ENCODE measurements at places on chromosomes 6 and 20.
A peak's percentile ranks its signal among the peaks of the same experiment; 100 is the strongest.

DNA sequence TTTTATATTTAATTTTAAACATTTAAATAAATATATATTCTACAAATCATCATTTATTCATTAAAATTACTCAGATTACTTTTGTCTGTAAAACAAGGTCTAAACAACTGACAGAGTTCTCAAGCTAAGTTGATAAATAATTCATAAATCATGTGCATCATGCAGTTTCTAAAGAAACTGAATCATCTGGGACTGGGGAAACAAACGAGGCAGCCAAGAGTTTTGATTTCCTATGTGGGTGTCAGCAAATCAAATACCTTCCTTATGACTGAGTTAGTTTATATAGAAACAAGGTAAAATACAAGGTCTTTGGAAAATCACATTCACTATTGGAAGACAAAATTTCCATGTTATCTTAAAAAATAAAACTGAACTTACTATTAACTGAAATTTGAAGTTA lies 149.9 kb upstream of the BEND6 start:
- DNase-seq, result no peak
- H3K27me3 ChIP-seq, result no peaks in the 10 kb centered on the region
- H3K27ac ChIP-seq, result no peak overlapping the region
- no peak overlapping the region for H3K4me3 ChIP-seq
- peaks cover 55% of the 10 kb centered on the region for H3K4me1 ChIP-seq

- H3K4me1 ChIP-seq, result no peaks in the 10 kb centered on the region
- H3K27me3 ChIP-seq, result peaks cover 14% of the 10 kb centered on the region
- no peak overlapping the region for H3K27ac ChIP-seq
- H3K4me3 ChIP-seq, result no peak overlapping the region
Measured at GRCh38 chr20:40579701-40580100, 109.3 kb downstream of the MAFB start.

- H3K36me3 ChIP-seq, result no peaks in the 10 kb centered on the region
- peaks cover 23% of the 10 kb centered on the region for H3K4me1 ChIP-seq
- no peaks in the 10 kb centered on the region for H3K27me3 ChIP-seq
- no peak for DNase-seq
Measured at GRCh38 chr6:163776196-163776905, 361.8 kb downstream of the QKI start.

DNA sequence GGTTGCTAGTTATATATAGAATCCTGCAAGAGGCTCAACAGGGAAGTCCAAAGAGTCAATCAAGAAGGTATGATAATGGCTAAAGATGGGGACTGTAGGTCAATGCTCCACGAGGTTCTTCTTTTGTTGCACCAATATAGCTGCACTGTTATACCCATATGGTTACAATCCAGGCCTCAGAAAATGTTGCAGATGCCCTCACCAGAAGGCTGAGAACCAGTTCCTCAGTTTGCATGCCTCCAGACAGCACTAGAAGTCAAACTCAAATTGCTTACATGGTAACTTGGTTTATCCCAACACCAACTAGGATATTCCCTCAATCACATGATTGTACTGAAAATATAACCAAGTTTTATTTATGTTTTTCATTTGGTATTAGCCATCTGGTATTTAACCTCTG lies 12.1 kb downstream of the EEF1A1 start:
- DNase-seq, result no peak
- peak overlapping the region; percentile 19 for H3K27ac ChIP-seq
- H3K36me3 ChIP-seq, result peaks cover 11% of the 10 kb centered on the region
- peaks cover 10% of the 10 kb centered on the region for H3K27me3 ChIP-seq

DNA sequence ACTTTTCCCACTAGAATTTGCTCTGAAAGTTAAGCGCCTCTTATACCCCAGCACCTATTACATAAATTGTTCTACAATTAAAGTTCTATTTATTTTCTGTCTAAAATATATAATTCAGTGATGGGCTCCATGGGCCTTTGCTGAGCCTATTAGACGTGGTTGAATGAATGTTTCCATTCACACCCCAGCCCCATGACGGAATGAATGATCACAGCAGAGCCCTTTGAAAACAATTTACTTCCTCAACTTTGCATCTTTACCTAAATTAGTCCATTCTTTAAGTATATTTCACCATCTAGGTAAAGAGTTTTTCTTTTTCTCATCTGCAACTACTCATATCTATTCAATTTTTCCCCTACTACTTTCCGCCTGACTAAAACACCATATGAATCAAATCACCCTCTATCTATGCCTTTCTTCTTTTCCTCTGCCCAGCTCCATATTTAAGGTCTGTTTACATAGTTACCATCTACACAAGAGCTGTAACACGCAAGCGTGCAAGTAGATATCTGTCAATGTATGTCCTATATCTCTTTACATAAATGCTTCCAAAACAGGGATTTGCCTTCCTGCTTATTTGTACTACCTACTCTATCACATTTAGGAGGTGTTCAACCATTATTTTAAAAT lies 69.7 kb downstream of the ECT2L start:
- H3K4me3 ChIP-seq, result no peak overlapping the region
- no peaks in the 10 kb centered on the region for H3K27me3 ChIP-seq
- no peak for DNase-seq
- H3K36me3 ChIP-seq, result no peaks in the 10 kb centered on the region
- H3K27ac ChIP-seq, result no peak overlapping the region

GRCh38 chr20:61391812-61392520 lies 139.9 kb downstream of the CDH4 start:
- no peak overlapping the region for H3K27ac ChIP-seq
- no peak for DNase-seq
- peaks cover 36% of the 10 kb centered on the region for H3K4me1 ChIP-seq
- H3K27me3 ChIP-seq, result no peaks in the 10 kb centered on the region

DNA sequence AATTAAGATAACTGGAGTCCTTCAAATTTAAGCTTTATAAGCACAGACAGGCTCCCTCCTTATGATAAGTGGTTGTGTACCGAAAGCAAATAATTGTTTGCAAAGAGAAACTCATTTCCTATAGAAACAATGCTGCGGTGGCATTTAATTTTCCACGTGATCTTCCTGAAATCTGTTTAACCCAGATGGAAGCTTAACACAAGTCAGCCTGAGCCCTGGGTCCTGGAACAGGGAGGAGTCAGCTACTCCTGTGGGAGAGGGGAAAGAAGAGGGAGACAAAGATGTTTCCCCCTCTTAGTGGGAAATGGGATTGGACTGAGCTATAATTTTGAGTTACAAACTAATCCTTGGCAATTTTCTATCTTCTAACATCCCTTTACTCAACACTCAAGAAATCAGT lies 136.5 kb downstream of the ELOVL4 start:
- peaks cover 18% of the 10 kb centered on the region for H3K4me1 ChIP-seq
- H3K4me3 ChIP-seq, result peak overlapping the region; percentile 20
- no peaks in the 10 kb centered on the region for H3K27me3 ChIP-seq

DNA sequence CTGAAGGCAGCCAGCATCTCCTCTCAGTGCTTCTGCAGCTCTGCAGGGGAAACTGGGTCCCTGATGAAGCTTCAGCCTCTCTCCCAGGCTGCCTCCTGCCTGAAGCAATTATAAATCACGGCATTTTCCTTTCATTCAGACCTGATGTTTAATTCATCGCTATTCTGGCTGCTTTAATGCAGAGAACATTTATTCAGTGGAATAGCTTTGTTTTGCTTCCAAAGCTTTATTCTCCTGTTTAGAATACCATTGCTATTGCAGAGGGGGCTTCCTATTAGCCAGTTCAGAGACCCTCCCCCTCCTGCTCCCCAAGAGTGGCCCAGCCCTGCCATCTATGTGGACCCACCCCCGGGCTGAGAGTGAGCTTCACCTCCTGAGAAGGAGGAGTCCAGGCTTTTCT lies 255.6 kb downstream of the LRFN2 start:
- no peak overlapping the region for H3K4me3 ChIP-seq
- no peak overlapping the region for H3K27ac ChIP-seq
- DNase-seq, result no peak
- H3K36me3 ChIP-seq, result no peaks in the 10 kb centered on the region
- H3K27me3 ChIP-seq, result peaks cover 63% of the 10 kb centered on the region

DNA sequence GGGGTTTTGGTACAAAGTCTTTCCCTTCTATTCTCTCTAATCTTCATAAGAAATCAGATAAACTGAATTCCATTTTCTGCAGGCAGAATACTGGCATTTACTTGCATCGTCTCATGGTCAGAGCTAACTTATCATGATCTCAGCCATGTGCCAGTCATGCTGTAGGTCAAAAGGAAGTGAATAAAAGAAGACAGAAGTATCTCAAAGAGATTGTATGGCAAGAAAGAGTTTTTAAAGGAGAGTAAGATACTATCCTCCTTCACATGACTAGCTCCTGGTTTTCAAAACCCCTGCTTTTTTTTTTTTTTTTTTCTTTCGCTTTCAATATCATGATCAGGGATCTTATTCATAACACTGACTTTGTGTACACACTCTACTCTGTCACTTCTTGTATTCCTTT lies 398.3 kb downstream of the C6orf118 start:
- no peaks in the 10 kb centered on the region for H3K27me3 ChIP-seq
- H3K4me1 ChIP-seq, result peaks cover 7% of the 10 kb centered on the region
- H3K27ac ChIP-seq, result no peak overlapping the region
- DNase-seq, result no peak
